ENCODE measurements at places on chromosomes 5 and 9. TPM values are rescaled to one million over a fixed set of nuclear protein-coding genes. Genes with fewer than 3 reads are reported as not detected.

Gene HAVCR2
- not detected for total RNA-seq

Gene TLR4
- 1.7 TPM for total RNA-seq

Gene PPP2R2B
- 3.9 TPM for total RNA-seq

Gene SLC6A7
- not detected for total RNA-seq
